ENCODE measurements at places on chromosomes 11 and 22.

GRCh38 chr11:134046681-134047449, 22.0 kb upstream of the JAM3 start:
- DNase-seq, result no peak

- no peak for DNase-seq
Measured at GRCh38 chr11:27716835-27717234, 16.6 kb upstream of the BDNF start.

DNA sequence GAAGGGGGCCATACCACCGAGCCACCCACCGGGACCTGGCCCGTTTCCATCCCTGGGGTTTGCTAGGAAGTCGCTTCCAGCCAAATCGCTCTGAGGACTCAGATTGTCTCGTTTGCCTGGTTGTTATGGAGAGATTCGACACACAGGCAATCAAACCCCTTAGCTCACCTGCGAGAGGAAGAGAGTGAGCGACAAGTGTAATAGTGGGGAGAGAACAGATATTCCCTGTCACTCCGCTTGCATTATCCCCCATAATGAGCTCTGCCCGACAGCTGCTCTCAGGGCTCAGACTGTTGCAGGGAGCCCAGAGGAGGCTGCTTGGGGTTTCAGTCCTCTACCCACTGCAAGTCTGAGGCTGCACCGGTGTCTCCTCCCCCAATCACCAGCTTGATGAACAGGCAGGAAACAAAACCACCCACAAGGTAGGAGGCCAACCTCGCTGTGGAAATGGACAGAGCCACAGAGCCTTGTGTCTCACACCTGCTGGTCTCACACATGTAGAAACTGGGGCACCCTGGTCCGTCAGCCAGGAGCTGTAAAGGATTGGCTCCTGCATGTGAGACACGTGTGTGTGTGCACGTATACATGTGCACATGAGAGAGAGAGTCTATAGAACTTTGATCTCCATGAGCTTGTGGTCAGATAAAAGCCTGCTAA, 351.1 kb downstream of the BUD13 start:
- no peak for DNase-seq

GRCh38 chr11:119380827-119381180, 686 bp downstream of the USP2 start:
- no peak for DNase-seq

DNA sequence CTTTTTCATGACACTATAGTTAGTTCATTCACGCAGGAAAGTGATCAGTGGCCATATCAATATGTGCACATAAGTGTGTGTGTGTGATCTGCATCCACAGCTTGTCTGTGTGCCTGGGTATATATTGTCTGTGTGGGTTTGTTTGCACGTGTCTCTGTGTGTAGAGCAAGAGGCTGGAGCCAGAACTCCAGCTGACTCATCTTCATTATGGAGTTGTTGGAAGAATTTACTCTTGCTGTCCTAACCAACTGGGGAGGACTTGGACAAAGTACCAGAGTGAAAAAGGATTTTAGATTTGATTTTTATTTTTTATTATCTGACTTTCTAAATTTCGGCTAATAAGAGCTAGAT, 63.9 kb downstream of the TP53I11 start:
- DNase-seq, result no peak

DNA sequence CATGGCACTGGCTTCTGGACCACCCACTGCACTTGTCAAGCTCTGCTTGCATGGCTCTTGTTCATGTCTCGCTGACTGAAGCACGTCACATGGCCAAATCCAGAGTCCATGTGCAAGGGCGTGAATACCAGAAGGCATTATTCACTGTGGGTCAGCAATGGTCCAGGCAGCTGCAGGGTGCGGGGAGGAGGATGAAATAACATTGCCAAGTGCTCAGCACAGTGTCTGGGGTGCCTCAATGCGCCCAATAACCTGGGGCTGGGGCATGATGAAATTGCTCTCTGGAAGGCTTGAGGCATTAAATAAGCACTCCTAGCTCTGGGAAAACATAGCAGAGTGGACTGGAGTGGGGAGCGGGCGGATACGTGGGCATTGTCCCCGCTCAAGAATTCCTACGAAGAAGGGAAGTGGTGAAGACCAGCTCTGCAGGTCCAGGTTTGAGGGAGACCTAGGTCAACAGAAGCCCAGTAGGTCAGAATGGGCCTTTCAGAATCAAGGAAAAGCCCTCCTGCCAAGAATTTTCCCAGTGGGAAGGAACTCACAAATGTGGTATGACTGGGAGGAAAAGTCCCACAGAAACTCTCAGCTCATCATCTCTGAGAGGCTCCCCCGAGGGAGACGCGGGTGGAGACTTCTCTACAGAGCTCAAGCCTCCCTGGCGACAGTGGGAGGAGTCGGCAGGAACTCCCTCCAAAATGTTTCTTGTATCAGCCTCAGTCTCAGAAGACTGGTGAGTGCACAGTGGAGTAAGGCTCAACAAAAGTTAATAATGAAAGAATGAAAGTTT, 15.3 kb upstream of the ACCSL start:
- no peak for DNase-seq

DNA sequence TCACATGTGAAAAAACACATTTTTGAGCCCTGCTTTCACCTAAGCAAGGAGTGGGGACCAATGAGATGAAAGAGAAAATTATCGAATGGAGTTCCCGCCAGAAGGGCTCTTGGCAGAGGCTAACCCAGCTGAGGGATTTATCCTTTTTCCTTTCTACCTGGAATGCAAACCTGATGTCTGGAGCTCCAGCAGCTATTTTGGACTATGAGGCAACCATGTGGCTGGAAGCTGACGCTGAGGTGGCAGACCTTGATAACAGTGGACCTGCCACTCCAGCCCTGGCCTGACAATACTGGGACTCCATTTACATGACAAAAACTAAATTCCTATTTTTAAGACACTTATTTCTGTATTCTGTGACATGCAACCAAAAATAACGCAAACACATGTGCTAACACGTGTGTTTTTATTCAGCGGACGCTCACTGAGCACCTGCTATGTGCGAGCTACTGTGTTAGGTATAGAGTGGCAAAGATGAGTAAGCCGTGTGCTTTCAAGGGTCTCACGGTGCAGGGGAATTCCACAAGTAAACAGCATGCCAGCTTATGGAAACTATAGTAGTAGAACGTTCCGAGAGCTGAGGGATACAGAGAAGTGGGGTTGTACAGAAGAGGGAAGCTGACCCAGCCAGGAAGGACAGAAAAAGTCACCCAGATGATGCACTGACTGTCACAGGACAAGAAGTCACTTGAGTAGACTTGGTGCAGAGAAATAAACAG, 19.1 kb upstream of the ISX start:
- DNase-seq, result no peak

DNA sequence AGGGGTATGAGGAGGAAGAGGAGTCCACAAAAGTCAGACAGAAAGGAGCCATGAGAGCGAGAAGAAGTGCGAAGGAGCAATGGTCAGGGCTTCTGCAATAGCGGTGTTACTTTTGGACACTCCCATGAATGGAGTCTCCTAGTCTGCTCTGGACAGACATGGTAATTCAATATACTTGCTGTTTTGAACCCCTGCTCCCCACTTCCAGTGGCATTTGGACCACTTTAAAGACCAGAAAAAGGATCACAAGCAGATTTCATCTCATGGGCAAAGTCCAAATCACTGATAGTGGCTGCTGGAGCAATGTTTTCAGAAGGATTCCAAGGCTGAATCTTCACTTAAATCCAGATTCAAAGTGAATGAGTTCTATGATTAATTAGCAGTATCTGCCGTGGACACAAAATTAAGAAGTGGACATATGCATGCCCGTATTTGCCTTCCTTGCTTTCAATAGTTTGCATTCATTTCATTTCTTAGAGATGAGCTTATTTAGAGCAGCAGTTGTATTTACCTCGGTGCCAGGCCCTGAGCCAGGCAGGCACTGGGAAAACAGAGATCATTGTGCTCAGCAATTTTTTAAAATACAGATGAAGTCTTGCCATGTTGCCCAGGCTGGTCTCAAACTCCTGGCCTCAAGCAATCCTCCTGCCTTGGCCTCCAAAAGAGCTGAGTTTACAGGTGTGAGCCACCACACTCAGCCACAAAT, 72.0 kb downstream of the SLC1A2 start:
- no peak for DNase-seq

- DNase-seq, result no peak
Measured at GRCh38 chr11:134066943-134067885, 1.7 kb upstream of the JAM3 start.

DNA sequence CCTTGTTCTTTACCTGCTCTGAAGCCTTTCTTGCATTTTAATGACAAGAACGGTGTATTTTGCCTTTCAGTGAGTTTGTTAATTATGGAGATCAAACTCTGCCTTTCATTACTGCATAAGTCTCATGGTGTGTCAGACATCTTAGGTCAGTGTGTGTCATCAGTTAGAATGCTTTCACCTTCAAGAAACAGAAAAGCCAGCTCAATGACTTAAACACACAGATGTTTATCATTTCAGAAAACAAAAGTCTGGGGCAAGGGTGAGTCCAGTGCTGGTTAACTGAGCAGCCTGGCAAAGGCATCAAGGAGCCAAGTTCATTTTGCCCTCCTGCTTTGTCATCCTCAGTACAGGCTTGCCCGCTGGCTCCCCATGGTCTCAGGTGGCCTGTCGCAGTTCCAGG, 54.5 kb downstream of the PACS1 start:
- DNase-seq, result no peak

GRCh38 chr11:106088896-106089295, 11.4 kb downstream of the AASDHPPT start:
- DNase-seq, result no peak

GRCh38 chr22:25363474-25363873, 144.0 kb downstream of the CRYBB2 start:
- DNase-seq, result no peak

- DNase-seq, result no peak
Measured at GRCh38 chr22:37990301-37990700, 5.9 kb upstream of the SOX10 start.

GRCh38 chr11:116030697-116031331, 526.6 kb upstream of the CADM1 start:
- DNase-seq, result no peak

DNA sequence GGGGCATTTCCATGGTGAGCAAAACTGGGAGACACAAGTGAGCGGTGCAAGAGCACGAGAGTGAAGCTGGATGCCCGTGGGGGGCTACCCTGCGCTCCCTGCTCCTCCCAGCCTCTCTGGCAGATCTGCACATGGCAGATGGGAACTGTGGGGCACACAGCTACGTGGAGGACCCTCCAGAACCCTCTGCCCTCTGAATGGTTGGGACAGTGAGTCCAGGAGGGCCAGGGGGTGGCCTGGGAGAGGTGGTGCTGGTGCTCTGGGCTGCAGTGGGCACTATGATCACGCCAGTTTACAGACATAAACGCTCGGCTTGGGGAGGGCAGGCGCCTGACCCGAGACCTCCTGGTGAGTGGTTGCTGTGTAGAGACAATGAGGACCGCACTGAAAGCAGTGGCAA, 205.9 kb downstream of the CTTN start:
- DNase-seq, result no peak

DNA sequence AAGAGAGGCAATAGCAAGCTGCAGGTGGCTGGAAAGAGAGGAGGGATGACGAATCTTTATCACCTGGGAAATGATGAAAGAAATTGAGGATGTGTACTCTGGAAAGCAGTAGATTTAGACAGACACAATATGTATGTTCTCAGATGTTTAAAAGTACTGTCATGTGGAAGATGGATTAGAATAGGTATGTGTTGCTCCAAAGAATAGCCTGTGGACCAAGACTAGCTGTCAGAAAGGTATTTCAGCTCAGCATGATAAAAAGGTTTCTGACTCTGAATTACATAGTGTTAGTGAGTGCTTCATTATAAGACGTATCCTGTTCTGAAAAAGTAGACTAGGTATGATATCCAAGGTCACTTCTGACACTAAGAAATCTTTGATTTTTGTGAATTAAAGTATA, 322.4 kb downstream of the CNTN5 start:
- DNase-seq, result no peak

GRCh38 chr22:21823740-21824444, 43.6 kb downstream of the MAPK1 start:
- DNase-seq, result no peak

GRCh38 chr11:117458275-117459122, 130.8 kb downstream of the CEP164 start:
- DNase-seq, result no peak

DNA sequence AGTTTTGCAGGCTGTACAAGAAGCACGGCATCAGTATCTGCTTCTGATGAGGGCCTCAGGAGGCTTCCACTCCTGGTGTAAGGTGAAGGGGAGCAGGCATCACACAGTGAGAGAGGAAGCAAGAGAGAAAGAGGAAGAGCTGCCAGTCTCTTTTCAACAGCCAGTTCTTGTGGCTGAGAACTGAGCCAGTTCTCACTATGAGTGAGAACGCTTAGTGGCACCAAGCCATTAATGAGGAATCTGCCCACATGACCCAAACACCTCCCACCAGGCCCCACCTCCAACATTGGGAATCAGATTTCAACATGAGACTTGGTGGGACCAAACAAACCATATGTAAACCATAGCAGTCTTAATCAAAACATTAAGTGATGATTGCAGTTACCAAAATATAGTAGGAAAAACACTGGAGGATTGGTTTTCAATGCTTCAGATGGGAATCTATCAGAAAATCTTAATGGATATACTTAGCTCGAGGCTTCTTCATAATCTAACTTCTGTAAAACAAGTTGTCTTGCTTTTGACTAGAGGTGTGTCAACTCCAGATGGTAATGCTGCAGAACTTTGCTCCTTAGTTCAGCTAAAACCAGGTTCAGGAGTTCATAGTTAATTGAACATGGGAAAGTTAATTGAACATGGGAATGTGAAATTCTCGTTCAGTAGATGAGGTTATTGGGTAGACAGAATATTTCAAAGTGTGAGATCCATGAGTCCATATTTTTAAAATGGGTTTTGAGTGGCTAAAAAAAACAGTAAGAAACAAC, 12.2 kb downstream of the FAR1 start:
- no peak for DNase-seq

GRCh38 chr22:32413719-32414118, 1.7 kb upstream of the RTCB start:
- no peak for DNase-seq

DNA sequence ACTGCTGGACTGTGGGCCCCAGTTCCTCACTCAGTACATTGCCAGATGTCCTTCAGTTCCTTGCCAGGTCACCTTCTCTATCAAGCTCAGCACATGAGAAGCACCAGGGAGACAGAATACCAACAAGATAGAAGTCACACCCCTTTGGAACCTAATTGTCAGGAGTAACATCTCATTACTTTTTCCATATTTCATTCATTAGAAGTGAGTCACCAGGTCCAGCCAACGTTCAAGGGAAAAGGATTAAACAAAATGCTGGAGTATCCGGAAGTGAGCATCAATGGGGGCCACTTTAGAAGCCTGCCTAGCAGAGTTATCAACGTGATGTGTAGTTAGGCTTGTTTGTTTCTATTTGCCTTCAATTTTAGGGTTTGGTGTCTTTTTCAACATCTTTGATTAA, 569.3 kb downstream of the MIAT start:
- DNase-seq, result no peak

GRCh38 chr22:38490915-38491314, 15.2 kb downstream of the DDX17 start:
- DNase-seq, result no peak

GRCh38 chr11:45922425-45923082, at the start of gene LARGE2:
Gene LARGE2 (plus strand): TSS chr11:45922656. CDS start chr11:45922883, 227 bp downstream.
- DNase-seq, result peak; percentile 40
